Mesenchymal stem cell (in vitro differentiated cells and primary cell): ENCODE measurements at places on chromosomes 6 and 20.

GRCh38 chr6:26569433-26569764 lies 27.4 kb upstream of the ABT1 start:
- no peak for DNase-seq

GRCh38 chr6:81589465-81590313 lies 162.8 kb downstream of the TENT5A start:
- DNase-seq = no peak

DNA sequence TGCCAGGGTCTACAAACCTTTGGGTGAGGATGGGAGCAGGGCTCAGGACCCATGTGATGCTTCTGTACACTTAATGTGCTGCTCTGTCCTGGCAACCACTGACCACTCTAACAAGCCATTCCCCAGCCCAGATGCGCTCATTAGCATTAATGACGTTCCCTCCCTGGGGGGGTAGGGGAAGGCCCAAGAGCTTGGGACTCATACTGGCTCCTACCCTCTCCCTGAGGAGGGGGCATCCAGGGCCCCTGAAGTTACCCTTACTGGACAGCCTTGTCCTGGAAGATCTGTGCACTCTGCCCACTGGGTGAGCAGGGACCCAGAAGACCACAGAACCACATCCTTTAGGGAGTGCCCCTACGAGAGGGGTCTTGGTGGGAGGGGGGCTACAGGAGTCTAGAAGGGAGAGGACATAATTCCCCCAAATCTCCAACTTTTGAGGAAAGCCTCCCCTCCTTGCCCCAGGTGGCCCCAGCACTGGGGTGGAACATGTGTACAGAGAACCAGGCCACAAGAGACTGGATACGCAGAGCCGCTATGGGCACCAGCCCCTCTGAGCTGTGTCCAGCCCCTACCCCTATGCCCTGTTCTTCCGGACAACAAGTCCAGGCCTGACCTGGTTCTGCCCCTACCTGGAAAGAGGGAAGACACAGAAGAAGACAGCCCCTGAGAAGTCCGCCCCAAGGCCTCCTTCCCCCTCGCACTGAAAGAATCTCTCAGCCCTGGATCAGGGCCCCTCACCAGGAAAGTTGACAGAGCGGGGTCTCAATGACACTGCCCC lies 1.4 kb downstream of the TEAD3 start:
- peak; percentile 78 for DNase-seq

- DNase-seq = no peak
Observed at GRCh38 chr6:111173341-111173740, 86.0 kb downstream of the SLC16A10 start.

- peak; percentile 41 for DNase-seq
Observed at GRCh38 chr6:27825025-27825793, 87.0 kb downstream of the OR2B2 start.

GRCh38 chr20:57680934-57681914 lies 28.6 kb downstream of the PMEPA1 start:
- DNase-seq = no peak

- no peak for DNase-seq
Observed at GRCh38 chr6:52568320-52568719, 8.5 kb downstream of the TRAM2 start.

- DNase-seq = peak; percentile 68
Observed at GRCh38 chr6:144190593-144190992, 40.3 kb downstream of the STX11 start.

- no peak for DNase-seq
Observed at GRCh38 chr6:139146317-139146726, 11.4 kb downstream of the HECA start.

- no peak for DNase-seq
Observed at GRCh38 chr20:46031701-46032254, 2.8 kb downstream of the SLC12A5 start.

DNA sequence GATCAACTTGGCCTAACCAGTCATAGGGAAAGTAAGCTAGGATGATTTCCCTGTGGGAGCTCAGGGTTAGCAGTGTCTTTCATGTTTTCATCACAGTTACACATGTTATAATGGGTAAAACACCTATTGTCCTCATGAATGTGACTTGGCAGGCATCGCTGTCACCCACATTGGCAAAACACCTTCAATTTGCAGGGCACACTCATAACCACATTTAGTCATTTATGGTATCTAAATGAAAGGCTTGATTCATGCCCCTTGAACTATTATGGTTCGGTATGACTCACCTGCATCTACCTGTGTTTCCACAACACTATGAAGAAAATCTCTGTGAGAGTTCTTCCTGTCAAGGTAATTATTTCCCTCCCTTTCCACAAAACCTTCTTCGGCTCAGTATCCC lies 49.2 kb downstream of the FRK start:
- no peak for DNase-seq

DNA sequence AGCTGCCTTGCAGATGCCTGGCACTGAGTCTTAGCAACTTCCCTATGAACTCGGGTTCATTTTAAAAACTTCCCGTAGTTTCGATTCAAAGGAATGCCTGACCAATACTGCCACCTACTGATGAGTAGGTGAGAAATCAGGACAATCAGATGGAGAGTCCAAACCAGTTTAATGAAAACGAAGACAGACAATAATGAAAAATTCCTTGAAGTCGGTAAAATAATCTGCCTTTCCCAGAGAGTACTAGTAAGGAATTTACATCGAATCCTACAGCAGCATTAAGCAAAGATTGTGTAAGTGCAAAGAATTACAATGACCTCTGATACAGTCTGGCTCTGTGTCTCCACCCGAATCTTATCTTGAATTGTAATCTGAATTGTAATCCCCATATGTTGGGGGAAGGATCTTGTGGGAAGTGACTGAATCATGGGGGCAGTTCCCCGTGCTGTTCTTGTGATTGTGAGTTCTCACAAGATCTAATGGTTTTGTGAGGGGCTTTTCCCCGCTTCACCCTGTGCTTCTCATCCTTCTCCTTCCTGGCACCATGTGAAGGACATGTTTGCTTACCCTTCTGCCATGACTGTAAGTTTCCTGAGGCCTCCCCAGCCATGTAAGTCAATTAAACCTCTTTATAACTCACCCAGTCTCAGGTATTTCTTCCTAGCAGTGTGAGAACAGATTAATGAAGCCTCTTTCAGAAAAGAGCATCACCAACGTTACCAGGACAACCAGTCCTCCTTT lies 134.4 kb downstream of the ARHGAP18 start:
- peak; percentile 70 for DNase-seq

- DNase-seq = no peak
Observed at GRCh38 chr6:129206821-129207220, 323.9 kb downstream of the LAMA2 start.

GRCh38 chr20:45957021-45957941 lies 14.7 kb downstream of the ZNF335 start:
- no peak for DNase-seq

- DNase-seq = no peak
Observed at GRCh38 chr6:1227935-1228753, 83.8 kb upstream of the FOXQ1 start.

GRCh38 chr20:37411408-37412219 lies 65.7 kb downstream of the SRC start:
- no peak for DNase-seq

DNA sequence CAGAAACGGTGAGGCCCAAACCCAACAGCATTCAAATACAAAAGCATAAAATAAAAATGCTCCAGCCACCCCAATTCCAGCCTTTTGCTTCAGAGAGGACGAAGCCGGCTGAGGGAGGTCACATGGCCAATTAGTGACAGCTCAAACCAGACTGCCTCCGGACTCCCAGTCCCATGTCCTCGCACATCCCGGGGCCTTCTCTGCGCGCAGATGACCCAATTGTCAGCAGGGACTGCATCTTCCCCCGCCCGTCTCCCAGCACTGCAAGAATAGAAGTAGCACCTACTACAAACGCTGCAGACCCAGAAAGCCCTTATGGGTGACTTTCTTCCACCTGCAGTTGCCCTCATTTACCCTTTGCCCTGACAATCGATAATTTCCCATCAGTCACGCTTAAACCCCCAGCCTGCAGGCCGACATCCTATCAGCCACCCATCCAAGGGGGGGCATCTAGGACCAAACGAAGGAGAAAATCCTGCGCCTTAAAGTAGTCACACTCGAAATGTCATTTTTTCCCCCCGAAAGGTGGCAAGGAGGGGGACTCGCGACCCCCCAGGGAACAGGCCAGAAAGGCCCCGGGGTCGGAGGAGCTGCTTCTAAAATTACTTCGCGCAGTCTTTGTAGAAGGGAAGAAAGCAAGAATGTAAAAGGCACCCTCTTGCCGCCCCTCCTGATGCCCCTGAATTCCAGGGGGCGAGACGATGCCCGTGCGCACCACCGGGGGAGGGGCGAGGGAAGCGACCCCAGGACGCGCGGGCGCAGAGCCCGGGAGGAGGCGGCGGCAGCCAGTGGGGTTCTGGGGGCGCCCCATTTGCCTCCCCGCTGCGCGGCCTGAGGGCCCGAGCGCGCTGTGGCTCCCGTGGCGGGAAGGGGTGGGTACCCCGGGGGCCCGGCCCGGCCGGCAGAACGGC lies 792 bp downstream of the SLC23A2 start:
- DNase-seq = peak; percentile 30

GRCh38 chr6:108417027-108417426 lies 122.2 kb downstream of the AFG1L start:
- DNase-seq = peak; percentile 6

DNA sequence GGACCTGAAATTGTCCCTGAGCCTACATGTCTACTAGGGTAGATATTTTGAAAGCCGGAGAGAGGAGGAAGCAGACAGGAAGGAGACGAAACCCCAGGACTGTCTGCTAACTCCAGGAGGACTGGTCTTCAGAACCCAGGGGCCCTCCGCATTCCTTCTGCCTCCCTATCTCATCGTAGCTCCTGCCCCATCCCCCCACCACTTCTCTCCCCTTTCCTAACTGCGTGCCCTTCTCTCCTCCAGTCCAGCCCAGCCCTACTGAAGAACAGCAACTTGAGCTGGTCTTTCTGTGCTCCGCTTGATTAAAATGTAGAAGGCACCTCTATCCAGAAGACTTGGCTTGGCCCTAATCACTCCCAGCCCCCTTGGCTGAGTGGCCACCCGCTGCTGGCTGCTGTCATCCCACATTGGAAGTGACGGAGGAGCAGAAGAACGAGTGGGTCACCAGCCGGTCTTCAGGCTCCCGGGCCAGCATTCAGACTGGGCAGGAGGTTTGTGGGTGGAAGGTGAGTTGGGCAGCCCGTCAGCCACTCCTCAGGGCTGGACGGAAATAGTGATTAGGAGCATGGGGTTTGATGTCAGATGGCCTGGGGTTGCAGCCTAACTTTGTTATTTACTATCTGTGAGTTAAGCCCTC lies 28.8 kb upstream of the ANGPT4 start:
- DNase-seq = no peak

DNA sequence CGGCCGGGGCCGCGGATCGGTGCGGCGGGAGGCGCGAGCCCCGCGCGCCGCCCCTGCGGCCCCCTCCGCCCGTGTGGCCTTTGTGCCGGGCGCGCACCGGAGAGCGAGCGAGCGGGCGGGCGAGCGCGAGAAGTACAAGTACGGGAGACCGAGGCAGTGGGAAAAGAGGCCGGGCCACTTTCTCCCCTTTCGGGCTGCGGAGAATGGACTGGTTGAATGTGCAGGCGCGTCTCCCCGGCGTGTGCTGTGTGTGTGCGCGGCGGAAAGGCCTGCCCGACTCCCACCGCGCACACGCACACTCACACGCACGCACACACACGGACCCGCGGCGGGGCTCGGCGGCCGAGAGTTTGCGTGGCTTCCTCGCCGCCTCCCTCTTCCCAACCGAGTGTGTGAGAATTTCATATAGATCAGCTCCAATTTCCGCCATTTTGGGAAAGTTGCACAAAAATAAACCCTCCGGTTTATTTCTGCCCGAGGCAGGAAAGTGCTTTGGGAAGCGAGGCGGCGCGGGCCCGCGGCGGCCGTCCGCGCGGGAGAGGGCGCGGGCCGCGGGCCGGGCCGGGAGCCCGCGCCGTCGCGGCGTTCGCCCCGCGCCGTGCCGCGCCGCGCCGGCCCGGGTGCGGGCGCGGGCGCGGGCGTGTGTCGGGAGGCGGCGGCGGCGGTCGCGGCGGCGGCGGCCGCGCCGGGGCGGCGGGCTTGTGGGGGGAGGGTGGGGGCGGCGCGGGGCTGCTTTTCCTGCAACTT lies 1.1 kb downstream of the L3MBTL3 start:
- DNase-seq = peak; percentile 66

GRCh38 chr6:22808466-22808865 lies 239.1 kb downstream of the HDGFL1 start:
- DNase-seq = no peak

- no peak for DNase-seq
Observed at GRCh38 chr6:98137391-98137790, 697.0 kb upstream of the POU3F2 start.

GRCh38 chr6:5090603-5091002 lies 5.5 kb downstream of the PPP1R3G start:
- DNase-seq = no peak

GRCh38 chr6:170085475-170086401 lies 205.1 kb downstream of the DLL1 start:
- no peak for DNase-seq

GRCh38 chr6:64404396-64404795 lies 768.8 kb downstream of the PHF3 start:
- DNase-seq = no peak

GRCh38 chr6:125751334-125751916 lies 2.0 kb downstream of the HEY2 start:
- no peak for DNase-seq

GRCh38 chr6:143621876-143622605 lies 55.7 kb upstream of the PHACTR2 start:
- no peak for DNase-seq
